Stimulated activated CD8-positive, alpha-beta memory T cell treated with anti-CD3 and anti-CD28 coated beads, Interleukin-12 subunit alpha, Interleukin-12 subunit beta, amount 100 ng/mL, for 1 hour (primary cell): ENCODE measurements at places on chromosomes 7 and 10.

GRCh38 chr10:63465293-63466143 is at the start of gene JMJD1C:
JMJD1C (minus strand) TSS chr10:63465977; CDS start chr10:63465662, 315 bp downstream.
- DNase-seq = peak; percentile 33

DNA sequence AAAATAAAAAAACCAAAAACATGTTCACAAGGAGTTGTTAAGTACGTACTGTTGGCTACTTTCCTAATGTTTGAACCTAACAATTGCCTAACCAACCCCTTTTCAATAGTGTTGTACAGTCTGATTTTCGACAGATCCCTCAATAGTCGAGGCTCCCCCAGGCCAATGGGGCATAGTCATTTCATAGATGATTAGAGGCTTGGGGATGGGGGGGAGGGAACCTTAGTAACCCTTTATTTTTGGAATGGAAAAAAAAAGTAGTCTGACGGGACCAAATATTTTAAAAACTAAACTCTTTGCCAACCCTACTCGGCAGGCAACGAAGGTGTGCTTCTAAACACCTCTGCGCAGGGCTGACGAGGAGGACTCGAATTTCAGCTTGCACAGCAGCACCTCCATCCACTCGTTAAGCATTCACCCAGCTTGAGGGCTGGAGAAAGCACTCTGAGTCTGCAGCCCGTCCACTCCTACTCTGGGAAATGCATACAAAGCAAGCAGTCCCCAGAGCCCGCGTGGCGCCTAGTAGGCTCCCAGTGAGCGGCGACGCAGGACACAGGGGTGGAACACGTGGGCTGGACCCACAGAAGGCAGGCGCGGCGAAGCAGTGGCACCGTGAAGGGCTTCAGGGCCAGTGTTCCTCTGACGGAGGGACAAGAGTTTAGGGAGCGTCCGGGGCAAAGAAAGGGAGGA is 899 bp downstream of the PUS7 start:
- peak; percentile 11 for DNase-seq

DNA sequence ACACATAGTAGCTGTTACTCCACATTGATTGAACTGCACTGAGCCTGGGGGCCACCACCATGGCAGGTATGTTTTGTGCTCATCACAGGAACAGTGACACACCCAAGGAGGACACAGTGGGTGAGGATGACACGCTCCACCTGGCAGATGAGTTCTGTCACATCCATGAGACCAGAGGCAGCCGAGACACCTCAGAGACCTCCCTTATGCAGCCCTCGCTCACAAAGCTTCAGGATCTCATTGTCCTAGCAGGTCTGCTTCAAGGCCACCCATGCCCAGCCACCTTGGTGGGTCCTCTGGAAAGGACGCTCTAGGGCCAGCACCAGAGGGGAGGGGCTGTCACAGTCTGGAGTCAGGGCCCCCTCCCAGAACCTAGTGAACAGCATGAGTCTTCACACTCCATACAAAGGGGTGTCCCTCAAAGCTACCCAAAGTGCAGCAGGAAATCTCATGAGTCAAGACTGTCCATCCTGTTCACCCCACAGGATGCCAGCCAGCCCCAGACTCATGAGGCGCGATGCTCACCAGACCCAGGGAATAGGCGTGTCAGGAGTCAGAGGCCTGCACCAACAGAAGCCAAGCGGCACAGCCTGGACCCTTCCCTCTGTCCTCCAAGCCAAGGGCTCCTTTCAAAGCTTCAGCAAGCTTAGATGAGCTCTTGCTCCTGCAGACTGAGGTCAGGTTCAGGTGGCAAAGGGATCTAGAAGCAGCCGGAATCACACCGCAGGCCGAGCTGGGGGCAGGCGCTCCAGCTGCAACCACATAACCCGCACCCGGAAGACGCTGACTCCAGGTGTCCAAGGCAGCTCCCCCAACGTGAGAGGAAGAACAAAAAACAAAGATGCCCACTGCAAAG is 9.6 kb downstream of the FAM53B start:
- no peak for DNase-seq

- DNase-seq = no peak
Measured at GRCh38 chr7:151249034-151249731, 689 bp upstream of the SMARCD3 start.

- DNase-seq = no peak
Measured at GRCh38 chr10:29160150-29160617, 128.7 kb upstream of the LYZL1 start.

DNA sequence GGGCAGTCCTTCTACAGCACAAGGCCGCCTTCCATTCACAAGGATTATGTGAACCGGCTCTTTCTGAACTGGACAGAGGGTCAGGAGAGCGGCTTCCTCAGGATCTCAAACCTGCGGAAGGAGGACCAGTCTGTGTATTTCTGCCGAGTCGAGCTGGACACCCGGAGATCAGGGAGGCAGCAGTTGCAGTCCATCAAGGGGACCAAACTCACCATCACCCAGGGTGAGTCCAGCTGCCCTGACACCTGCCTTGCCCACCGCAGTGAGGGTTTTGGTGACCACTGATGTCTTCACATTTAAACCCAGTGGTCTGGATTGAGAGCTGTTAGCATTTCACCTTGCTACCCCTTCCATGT is 918 bp downstream of the PILRB start:
- no peak for DNase-seq

- no peak for DNase-seq
Measured at GRCh38 chr7:134789967-134790685, 10.7 kb downstream of the CALD1 start.

DNA sequence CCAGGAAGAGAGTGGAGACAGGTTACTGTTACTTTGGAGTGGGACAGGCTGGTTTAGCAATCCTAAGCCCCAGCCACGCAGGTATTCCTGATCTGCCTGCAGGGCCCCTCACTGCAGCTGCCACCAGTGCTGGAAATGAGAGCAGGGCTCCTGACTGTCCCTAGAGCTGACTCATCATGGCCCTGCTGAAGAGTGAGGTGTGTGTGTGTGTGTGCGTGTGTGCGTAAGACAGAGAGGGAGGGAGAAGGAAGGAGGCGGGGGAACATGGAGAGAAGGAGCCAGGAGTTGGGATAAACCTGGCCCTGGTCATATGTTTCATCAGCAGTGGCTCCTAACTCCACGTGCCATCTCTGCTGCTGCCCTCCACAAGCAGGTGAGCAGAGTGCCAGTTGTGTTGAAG is 3.6 kb downstream of the FOXI2 start:
- DNase-seq = no peak
